Tongue (tissue), 3 donors: ENCODE measurements at places on chromosomes 11 and 22. TPM values are rescaled to one million over a fixed set of nuclear protein-coding genes. Genes with fewer than 3 reads are reported as not detected.

Gene YAP1
- total RNA-seq, result 113 TPM

Gene IGSF9B
- total RNA-seq, result 11.1 TPM

Gene CHST1
- 5.6 TPM for total RNA-seq

Gene ADAMTS15
- total RNA-seq, result 35.1 TPM

Gene NRXN2
- 13.8 TPM for total RNA-seq
